ENCODE measurements at places on chromosomes 6 and 20.

GRCh38 chr6:134453792-134454510 lies 136.0 kb upstream of the SGK1 start:
- DNase-seq: peak; percentile 35

DNA sequence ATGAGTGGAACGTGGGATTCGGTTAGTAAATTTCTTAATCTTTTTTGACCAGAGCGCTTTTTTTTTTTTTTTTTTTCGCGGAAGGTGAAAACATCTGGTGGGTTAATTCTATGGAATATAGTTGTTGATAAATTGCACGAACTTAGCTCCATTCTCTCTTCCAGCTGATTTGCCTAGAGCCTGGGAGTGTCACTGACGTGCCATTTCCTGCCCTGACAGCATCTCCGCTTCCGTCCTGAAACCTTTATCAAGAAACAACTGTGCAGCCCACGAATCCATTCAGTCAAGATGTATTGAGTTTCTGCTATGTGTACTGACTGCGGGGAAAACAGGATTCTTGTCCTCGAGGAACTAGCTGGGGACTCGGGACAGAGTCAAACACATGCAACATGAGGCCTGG lies 59.5 kb upstream of the TGM3 start:
- no peak for DNase-seq

- DNase-seq: no peak
Observed at GRCh38 chr6:105983763-105984162, 102.4 kb upstream of the PRDM1 start.

GRCh38 chr6:40903456-40903855 lies 135.6 kb downstream of the UNC5CL start:
- DNase-seq: no peak

GRCh38 chr6:29651413-29652197 lies 5.3 kb upstream of the MOG start:
- no peak for DNase-seq

DNA sequence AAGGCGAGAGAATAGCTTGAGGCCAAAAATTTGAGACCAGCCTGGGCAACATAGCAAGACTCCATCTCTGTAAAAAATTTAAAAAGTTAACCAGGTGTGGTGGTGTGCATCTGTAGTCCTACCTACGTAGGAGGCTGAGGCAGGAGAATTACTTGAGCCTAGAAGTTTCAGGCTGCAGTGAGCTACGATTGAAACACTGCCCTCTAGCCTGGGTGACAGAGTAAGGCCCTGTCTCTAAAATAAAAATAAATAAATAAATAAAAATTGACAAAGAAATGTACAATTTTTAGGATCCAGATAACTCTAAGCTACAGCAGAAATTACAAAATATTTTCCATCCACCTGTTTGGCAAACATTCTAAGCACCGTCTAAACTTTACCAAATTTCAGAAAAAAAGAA lies 941.0 kb upstream of the ADGRB3 start:
- no peak for DNase-seq

- DNase-seq: no peak
Observed at GRCh38 chr6:78538002-78538401, 329.3 kb upstream of the IRAK1BP1 start.

DNA sequence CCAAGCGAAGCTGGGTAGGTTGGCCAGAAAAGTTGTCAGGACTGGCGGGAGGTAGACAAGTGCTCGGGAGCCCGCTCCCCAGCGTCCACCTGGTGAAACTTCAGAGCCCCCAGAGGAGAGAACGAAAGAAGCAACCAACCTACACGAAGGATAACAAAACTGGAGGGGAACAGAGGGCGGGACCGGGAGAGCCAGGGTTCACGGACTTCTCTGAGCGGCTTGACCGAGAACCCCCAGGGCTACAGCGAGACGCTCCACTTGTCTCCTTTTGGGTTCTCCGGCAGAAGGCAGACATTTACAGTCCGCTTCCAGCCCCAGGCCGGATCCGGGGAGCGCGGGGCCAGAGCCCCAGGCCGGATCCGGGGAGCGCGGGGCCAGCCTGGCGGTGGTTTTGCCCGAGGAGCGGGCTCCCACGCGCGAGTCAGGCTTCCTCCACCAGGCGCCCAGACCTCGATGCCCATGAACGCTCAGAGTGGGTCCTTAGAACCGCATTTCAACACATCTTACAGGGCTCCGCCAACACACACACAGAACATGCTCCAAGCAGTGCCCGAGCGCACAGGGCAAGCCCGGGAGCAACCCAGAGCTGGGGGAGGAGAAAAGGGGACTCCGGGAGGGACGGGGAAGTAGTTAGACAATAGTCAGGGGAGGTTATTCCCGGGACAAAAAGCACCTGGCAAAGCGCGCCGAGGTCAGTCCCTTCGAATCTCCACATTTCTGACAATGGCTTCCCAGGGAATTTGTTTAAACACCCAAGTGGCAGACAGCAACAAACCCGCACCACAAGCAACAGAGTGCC lies 1.1 kb downstream of the PTPRK start:
- DNase-seq: peak; percentile 55

DNA sequence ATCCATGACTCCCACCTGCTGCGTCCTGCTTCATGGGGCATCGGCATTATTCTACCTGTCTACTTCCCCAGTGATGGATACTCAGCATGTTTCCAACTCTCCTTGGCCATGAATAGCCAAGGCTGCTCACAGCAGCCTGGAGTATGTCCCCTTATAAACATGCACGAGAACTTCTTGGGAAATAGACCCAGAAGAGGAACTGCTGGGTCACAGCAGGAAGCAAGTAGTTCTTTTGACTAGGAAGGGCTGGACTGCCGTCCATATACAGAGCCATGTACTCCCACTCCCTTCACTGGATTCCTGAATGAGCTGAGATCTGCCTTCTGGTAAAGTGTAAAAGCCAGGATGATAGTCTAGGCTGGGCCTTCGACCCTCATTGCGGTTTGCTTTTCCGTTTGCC lies 106.3 kb upstream of the KCNK16 start:
- DNase-seq: no peak

DNA sequence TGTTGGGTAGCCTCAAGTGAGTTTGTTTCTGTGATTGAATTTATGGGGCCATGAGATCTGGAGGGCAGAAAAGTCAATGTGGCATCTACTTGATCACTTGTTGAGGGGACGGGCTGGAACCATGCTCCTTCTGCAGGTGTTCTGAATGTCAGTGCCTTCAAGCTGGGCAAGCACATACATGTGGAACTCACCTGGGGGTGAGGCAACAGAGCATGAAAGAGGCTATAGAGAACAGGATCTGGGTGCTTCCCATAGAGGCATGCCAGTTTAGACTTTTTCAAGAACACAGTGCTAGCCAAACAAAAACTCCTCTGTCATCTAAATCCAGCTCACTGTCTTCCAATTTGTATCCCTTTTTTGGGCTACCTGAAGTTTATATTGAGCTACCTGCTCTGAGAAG lies 77.8 kb upstream of the SLC35B3 start:
- peak; percentile 16 for DNase-seq

- peak; percentile 95 for DNase-seq
Observed at GRCh38 chr20:23606652-23607049, 934 bp upstream of the CST9 start.

DNA sequence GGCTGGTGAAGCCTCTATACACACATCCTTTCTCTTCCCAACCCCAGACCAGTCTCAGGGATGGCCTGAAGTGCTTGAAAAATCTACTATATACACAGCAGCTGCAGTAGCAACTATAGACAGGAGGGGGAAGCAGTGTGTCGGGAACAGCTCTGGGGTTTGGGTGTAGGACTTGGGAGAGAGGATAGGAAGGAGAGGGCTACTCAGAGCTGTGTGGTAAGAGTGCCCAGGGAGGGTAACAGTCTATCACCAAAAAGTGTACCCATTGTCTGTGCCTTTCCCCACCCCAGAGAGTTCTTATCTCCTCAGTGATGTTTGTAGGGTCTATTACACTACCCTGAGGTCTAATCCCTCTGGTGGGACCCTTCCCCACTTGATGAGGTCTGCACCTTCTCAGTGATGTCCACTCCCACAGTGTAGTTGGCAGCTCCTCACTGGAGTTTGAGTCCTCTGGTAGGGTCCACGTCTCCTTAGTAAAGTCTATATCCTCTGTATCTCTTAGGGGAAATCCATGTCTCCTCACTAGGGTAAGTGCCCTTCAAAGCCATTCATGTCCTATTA lies 1.5 kb upstream of the GGT7 start:
- DNase-seq: peak; percentile 86

DNA sequence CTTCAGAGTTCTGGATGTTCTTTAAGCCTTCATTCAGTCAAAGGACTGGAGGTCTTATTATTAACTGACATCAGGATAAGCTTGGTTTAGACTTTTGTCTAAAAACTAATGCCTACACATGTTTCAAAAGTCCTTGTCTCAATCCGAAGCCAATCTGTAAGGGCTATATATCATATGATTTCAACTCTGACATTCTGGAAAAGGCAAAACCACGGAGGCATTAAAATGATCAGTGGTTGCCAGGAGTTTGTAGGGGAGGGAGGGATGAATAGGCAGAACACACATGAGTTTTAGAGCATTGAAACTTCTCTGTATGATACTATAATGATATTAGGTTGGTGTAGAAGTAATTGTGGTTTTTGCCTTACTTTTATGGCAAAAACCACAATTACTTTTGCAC lies 1285.8 kb upstream of the CITED2 start:
- DNase-seq: peak; percentile 2

DNA sequence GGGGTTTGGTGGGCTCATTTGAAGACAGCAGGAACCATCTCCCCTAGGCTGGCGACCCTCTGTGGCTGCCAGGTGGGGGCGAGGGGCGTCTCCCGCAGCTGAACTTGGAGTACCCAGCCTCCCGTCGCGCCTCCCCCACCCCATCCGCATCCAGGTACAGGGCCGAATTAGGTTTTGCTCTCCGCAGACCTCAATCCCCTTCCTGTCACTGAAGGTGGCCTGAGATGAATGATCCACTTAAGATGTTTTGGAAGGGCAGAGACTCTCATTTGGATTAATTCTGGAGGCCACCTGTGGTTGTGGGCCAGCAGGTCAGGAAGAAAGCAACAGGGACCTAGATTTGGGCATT lies 493 bp downstream of the CD83 start:
- DNase-seq: no peak

DNA sequence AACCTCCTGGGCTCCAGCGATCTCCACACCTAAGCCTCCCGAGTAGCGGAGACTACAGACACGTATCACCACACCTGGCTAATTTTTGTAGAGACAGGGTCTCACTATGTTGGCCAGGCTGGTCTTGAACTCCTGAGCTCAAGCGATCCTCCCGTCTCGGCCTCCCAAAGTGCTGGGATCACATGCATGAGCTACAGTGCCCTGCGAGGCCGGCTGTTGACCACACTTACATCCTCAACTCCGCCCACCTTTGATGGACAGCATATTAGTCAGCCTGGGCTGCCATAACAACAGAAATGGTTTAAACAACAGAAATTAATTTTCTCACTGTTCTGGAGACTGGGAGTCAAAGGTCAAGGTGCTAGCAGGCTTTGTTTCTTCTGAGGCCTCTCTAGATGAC lies 107.7 kb downstream of the JPH2 start:
- DNase-seq: no peak

GRCh38 chr6:53986165-53986720 lies 125.0 kb upstream of the MLIP start:
- peak; percentile 55 for DNase-seq

- no peak for DNase-seq
Observed at GRCh38 chr6:146289816-146290588, 253.6 kb upstream of the RAB32 start.

- DNase-seq: no peak
Observed at GRCh38 chr20:63282946-63283345, 10.0 kb upstream of the COL20A1 start.

- no peak for DNase-seq
Observed at GRCh38 chr20:24673678-24674570, 204.5 kb downstream of the SYNDIG1 start.

DNA sequence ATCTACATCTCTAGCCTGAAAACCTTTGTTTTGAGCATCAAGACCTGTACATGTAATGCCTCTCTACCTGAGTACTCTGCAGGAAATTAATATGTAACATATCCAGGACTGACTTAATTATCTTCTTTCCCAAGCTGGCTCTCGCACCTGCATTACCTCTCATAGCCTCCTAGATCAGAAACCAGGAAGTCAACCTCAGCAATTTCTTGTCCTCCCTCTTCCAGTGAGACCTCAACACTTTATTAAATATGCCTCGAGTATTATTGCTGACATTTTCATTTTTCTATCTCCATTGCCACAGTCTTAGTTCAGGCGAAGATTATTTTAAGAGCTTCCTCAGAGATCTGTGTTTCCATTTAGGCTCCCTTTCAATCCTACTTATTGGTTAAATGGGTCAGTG lies 69.0 kb downstream of the MACROD2 start:
- DNase-seq: no peak

GRCh38 chr6:100493206-100493888 lies 28.6 kb upstream of the SIM1 start:
- no peak for DNase-seq

DNA sequence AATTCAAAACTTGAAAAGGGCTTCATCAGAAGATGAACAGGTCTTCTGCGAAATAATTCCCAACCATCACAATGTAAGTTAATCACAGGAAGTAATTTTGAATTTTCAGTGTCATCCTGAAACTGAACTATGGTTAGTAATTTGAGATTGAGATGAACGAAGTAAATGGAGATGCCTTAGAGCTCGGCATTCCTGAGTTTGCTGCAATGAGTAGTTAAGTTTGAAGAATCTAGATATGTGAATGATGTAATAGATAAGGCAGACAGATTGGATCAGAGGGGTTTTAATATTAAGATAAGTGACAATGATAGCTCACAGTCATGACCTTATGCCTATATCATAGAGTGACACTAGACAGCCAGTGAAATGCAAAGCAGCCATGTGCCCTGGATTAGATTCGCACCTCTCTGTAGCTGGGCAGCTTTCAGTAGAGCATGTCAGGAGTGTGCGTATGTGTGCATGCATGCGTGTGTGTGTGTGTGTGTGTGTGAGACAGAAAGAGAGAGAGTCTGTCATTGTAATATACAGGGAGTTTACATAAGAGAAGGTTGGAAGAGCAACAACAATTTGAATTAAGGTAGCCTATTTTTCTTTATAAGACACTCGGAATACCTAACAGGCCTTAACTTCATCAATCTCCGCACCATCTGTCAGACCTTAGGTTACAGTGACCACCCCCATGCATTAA lies 233.0 kb downstream of the GMPR start:
- DNase-seq: peak; percentile 28

DNA sequence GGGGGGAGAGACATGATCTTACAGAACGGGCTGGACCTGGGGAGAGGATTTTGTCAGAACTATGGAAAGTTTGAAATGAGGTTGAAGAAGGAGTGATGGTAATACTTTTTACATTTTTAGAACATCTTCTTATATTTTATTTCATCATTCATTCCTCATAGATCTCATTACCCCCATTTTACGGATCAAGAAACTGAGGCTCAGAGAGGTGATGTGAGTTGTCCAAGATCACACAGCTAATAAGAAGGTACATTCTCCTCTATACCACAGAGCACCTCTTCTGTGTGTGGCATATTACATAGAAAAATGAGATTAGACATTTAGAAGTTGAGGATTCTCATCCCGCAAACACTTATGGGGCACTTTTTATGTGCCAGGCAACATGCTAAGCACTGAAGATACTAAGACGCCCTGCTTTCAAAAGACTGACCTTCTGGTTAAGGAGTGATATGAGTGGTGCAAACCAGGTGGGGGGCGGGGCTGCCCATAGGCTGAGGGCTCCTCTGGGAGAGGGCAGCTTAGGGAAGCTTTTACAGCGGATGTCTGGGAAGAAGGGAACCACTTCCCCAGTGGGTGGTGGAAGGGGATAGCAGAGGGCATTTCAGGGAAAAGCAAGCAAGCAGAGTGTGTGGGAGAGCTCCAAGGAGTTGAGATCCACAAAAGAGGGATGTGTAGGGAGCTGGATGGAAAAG lies 17.4 kb upstream of the RNF39 start:
- no peak for DNase-seq
